ENCODE measurements at places on chromosomes 5 and 9.

DNA sequence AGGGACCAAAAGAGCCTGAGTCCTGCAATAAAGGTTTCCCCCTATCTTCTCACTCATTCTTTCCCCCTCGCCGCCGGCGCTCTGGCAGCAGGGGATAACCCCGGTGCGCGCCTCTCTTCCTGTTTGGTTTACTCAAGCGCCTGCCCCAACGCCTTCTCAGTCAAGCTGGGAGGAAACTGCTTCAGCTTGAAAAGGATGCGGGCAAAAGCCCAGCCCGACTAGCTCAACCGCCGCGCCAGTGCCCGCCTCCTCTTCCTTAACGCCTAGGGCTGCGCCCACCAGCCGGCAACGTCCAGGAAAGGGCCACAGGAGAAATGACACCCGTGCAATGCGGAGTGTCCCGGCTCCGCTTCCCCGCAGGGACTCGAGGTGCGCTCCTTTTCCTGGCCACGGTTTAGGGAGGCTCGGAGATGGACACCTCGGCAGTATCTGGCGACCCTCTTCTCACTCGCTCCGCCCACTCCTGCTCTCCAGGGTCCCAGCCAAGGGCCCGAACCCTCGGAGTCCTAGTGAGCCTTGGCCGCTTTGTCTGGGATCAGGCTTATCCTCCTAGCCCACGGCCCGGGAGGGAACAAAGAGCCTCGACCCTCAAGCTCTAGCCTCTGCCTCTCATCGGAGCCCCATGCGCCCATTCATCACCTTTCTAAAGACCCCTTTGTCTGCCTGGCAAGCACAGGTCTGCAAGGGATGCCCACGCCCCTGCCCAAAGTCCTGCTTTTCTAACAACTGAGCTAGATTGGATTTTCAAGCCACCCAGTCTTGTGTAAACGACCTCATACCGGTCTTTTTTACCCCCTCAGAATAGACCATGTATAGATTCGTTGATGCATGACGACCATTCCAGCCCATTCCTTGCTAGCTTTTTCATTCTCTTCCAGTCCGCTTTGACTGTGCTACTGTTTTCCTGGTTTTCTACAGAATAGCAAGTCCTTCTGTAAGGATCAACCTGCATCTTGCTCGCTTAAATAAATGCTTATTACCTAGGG lies 2.0 kb downstream of the ST8SIA4 start:
- peak; percentile 91 for DNase-seq

DNA sequence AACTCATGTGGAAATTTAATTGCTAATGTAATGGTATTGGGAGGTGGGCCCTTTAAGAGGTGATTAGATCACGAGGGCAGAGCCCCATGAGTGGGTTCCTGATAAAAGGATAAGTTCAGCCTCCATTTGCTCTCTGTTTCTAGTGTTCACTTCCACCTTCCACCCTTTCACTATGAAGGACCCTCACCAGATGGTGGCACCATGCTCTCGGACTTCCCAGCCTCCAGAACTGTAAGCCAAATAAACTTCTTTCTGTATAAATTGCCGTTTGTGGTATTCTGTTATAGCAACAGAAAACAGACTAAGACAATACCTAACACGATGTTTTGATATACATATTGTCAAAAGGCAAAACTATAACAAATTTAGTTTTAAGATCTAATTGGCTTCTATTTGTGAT lies 166.2 kb downstream of the DEPDC1B start:
- DNase-seq, result no peak

DNA sequence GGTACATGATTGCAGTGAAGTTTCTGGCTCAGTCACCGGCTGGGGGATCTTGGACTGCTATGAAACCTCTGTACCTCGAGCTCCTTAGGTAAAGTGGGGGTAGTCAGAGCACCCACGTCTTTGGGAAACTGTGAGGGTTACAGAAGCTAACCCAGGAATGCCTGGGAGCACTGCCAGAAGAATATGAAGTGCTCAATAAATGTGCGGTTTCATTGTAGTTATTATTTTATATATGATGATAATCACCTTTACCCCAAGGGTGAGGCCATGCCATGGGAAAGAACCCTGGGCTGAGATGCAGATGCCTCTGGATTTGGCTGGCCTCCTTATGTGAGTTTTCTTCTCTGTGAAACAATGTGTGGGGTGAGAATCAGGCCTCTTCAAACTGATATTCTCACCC lies 3.7 kb downstream of the NPR3 start:
- DNase-seq, result no peak

DNA sequence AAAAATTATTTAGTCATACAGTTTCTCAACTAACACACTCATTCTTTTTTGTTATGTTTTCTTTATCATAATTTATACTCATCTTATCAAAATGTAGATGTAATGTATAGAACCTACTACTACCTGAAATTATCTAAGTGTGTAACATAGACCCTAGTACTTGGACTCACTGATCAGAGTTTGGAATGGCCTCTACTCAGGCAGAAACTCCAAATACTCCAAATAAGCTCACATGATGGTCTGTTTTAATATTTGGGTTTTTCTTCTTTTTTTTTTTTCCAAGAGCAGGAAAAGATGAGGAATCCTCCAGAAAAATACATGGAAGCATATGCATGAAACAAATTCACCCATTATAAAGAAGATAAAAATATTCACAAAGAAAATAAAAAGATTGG lies 126.3 kb downstream of the PDE4D start:
- DNase-seq, result no peak

- no peak for DNase-seq
Observed at GRCh38 chr9:32708480-32709150, 73.1 kb upstream of the TAF1L start.

DNA sequence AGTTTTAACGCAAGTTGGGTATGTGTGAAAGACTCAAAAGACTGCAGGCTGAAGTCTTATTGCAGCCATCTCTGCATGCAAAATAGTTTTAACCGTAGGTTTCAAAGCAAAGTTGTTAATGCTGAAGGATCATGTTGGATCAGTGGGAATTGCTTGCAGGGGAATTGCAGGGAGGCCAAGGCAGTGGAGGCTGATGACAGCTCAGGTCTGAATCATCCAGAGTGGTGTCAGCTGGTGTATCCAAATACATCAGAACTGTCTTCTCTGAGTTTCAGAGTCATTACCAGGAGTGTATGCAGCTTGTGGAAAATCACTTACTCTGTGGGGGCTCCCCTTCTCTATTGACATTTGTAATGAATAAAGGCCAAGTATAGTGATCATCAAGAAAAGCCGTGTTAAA lies 435.7 kb downstream of the SH3GL2 start:
- no peak for DNase-seq

DNA sequence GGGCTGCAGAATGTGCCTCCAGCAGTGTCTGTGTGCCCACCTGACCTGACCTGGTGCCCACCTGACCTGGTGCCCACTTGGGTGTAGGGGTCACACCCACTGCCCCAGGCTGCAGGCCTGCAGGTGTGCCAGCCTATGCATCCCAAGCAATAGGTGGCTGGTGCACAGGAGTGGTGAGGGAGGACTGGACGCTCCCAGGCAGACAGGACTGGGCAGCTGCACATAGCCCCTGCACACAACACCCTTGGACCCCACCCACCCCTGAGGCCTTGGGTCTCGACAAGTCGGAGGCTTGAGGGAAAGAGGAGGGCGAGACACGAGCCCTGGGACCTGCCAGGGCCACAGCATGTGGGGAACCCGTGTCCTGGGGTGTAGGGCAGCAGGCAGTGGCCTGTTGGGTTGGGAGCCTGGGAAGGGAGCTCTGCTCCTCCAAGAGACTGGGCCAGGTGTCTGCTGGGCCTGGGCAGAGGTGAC lies 10.8 kb upstream of the NRARP start:
- no peak for DNase-seq

GRCh38 chr9:136782452-136782851 lies 8.7 kb upstream of the TMEM141 start:
- DNase-seq, result no peak

DNA sequence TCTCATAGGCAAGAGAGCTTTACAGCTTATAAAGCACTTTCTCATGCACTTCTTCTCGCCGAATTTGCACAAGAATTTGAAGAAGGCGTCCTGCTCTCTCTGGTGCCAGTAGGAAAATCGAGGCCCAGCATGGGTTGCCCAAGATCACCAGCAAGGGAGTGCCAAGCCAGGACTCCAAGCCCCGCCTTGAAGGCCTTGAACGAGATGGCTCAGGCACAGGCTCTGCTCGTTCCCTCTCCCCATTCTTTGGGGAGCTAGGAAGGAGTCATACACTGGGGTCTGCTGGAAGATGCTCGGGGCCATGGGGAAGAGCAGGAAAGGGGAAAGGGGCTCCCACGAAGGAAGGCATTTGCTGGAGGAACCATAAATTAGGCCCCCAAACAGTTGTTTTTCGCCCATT lies 46.7 kb downstream of the PAX5 start:
- no peak for DNase-seq

DNA sequence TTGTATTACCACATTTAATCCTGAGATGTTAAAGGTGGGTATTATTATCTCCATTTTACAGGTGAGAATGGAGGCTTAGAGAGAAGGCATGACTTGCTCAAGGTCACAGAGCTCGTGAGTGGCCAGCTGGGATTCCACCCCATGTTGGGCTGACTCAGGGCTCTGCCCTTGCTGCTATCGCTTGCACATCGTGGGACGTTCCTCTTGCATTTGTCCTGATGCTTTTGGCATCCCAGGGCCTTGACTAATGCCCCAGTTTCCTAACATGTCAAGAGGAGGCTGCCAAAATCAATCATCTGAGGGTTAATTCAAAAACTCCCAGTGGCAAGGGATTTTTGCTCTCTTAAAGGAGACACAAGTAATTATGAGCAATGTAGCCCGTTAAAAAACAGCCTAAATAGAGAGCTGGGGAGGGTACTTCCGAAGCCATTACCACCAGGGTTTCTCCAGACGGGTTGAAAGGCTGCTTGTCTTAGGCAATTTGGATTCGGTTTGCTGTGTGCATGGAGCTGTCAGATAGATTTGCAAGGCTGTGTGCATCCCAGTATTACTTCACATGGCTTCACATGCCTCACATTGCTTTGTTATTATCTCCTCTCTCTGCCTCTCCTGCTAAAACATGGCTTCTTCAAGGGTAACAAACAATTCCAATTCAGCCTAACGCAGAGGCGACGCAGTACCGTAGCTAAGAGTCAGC lies 347.4 kb downstream of the DRD1 start:
- no peak for DNase-seq

GRCh38 chr9:71774920-71775319 lies 6.6 kb upstream of the CEMIP2 start:
- DNase-seq, result no peak

GRCh38 chr9:99134893-99135341 lies 30.0 kb downstream of the TGFBR1 start:
- DNase-seq, result no peak

GRCh38 chr9:100071271-100071670 lies 27.5 kb downstream of the ERP44 start:
- no peak for DNase-seq

- DNase-seq, result no peak
Observed at GRCh38 chr5:177154003-177154643, 20.6 kb downstream of the NSD1 start.

DNA sequence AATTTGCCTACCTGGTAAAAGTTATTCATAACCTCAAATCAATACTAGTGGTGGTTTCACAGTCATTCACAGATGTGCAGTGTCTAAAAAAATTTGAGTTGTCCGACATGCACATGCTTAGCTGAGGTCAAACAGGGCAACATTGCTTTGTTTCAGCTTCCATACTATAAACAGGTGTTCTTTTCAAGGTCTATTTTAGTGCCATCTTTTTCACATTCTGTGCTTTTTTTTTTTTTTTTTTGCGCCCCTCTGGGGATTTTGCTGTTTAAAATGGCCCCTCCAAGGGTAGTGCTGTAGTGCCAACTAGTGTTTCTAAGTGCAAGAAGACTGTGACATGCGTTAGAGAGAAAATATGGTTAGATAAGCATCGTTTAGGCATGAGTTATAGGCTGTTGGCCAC lies 14.5 kb downstream of the PHAX start:
- DNase-seq, result no peak

DNA sequence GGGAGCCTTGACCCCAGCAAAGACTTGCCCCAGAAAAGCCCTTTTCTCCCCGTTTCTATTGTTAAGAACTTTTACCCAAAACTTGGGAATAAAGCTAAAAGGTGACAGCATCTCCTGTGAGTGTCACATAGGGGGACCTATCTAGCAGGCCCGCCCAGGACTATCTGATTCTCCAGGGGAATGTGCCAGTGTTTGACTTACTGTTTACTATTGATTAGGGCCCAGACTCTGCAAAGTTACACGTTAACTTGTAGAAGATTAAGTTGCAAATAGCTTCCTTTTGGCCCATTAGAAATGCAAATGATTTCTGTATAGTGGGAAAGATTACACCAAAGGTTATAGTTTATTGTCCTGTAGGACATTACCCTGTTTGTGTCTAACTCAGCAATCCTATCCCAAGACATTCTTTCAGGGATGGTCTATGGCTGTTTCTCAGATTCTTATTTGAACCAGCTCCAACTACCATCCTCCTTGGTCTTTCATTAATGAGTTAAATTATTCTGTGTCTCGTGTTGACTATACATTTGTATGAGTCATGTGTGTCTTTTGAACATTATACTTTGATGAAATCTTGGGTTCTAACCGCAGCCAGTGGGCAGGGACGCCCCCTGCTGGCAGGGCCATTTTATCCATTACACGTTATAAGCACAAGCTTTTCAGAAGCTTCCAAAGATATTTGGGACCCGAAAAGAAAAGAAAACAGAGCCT lies 60.7 kb downstream of the HRH2 start:
- DNase-seq, result peak; percentile 66

GRCh38 chr9:76521906-76522305 lies 62.9 kb downstream of the GCNT1 start:
- no peak for DNase-seq

GRCh38 chr9:94866770-94867169 lies 140.3 kb downstream of the AOPEP start:
- DNase-seq, result no peak

- no peak for DNase-seq
Observed at GRCh38 chr9:77712533-77713130, 64.5 kb upstream of the GNA14 start.

DNA sequence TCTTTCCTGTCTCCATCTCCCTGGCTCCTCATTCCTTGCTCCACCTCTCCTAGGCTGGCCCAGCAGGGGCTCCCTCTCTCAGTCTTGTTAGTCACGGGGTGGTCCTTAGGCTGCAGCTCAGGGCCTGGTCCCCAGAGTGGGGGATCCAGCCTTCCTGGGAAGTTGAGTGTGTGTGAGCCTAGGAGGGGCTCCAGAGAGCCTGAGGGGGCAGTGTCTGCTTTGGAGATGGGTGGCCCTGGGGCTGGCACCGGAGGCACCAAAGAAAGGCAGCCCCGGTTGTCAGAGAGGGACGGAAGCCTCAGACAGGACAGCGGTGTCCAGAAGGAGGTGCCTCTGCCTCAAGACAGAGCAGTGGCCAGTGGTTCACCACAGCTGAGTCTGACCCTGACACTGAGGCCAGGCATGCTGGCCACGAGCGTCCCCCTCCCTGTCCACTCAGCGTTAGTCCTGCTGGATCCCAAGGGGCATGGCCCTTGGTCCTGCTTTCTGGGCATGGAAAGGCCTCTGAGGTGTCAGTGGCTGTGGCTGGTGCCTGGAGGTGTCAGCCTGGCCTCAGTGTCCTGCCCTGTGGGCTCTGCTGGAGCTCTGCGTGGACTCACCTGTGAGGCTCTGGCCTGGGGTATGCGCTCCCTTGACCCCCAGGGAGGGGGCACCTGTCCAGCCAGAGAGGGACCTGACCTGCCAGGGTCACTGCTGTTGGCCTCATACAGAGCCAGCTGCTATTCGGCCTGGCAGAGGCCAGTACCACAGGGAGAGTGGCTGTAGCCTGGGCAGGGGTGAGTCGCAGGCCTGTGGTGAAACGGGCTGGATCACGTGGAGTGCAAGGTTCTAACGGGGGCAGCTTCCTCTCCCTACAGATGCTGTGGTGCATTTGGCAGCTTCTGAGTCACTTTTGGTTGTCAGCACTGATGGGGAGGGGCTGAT lies 130.6 kb downstream of the CACNA1B start:
- DNase-seq, result peak; percentile 10

GRCh38 chr9:13615660-13616490 lies 336.4 kb upstream of the MPDZ start:
- DNase-seq, result no peak

- DNase-seq, result no peak
Observed at GRCh38 chr9:87119328-87119881, 172.1 kb upstream of the GAS1 start.

Data from activated CD8-positive, alpha-beta memory T cell treated with anti-CD3 and anti-CD28 coated beads, Interleukin-2, amount 50 U/mL, for 4 hours (primary cell).